Left renal pelvis (tissue), 4 donors: ENCODE measurements at places on chromosomes 16 and 17. TPM values are rescaled to one million over a fixed set of nuclear protein-coding genes. Genes with fewer than 3 reads are reported as not detected.

Gene CBLN1
- polyA plus RNA-seq: 0.37 TPM

Gene ASPHD1
- polyA plus RNA-seq: 0.92 TPM

Gene GCGR
- polyA plus RNA-seq: 18.6 TPM

Gene GRAP
- 4.6 TPM for polyA plus RNA-seq

Gene SLC5A2
- 24.3 TPM for polyA plus RNA-seq

Gene IL21R
- 0.14 TPM for polyA plus RNA-seq

Gene PDILT
- polyA plus RNA-seq: 0.10 TPM

Gene ARL2BP
- 101 TPM for polyA plus RNA-seq

Gene CES3
- polyA plus RNA-seq: 1.4 TPM

Gene CCL7
- polyA plus RNA-seq: not detected

Gene TP53TG3F
- not detected for polyA plus RNA-seq

Gene KRTAP1-1
- polyA plus RNA-seq: not detected

Gene SCARF1
- polyA plus RNA-seq: 9.5 TPM

GRCh38 chr17:79518585-79519523 lies 92.0 kb downstream of the RBFOX3 start:
- DNase-seq: no peak

DNA sequence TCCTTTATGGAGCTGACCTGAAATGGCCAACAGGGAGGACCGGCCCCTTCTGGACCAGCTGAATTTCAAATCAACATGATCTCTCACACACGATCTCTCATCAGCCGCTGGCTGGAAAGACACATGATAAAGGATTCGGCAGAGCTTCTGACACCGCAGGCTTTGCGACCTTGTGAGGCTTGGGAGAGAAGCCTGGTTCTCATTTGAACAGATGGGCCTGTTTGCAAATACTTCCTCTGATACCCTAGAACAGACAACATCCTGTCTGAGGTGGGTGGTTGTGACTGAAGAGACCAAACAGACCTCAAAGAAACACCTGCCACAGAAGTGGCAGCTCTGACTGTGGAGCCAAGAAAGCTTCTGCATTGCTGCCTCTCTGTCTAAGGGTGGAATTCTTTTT lies 77.9 kb upstream of the SDK2 start:
- DNase-seq: no peak

- no peak for DNase-seq
Measured at GRCh38 chr17:29874931-29875596, 55.0 kb downstream of the SSH2 start.

- DNase-seq: no peak
Measured at GRCh38 chr17:37179893-37180292, 195.9 kb upstream of the C17orf78 start.

GRCh38 chr16:714558-715476 lies at the start of gene METRN:
Gene METRN, plus strand, starts transcription at chr16:715118. Its CDS starts 172 bp downstream, at chr16:715290.
- no peak for DNase-seq

GRCh38 chr17:76578376-76578775 lies 7.3 kb downstream of the ST6GALNAC2 start:
- DNase-seq: no peak

DNA sequence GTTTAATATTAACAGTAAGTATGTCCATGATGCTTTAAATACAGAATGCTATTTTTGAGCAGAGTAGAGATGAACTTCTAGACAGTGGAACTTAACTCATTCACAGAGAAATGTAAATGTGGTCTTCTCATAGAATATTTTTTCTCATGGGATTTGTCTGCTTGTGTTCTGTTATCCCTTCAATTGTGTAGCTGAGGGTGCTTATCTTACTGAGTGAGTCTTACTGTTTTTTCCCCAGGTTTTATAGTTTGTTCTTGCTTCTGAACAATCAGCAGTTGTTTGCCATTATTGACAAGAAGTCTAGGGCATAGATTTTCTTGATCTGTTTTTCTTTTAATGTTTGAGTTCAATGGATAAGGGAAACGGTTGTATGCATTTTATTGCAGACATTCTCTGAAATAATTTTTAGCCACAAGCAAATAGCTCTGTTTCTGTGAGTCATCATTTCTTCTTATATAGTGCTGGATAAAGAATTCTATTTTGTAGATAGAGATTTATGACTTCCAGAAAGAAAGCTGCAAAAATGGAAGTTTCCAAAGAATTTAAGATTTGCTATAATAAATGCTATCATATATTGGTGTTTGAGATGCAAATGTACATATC lies 60.5 kb downstream of the NF1 start:
- no peak for DNase-seq

DNA sequence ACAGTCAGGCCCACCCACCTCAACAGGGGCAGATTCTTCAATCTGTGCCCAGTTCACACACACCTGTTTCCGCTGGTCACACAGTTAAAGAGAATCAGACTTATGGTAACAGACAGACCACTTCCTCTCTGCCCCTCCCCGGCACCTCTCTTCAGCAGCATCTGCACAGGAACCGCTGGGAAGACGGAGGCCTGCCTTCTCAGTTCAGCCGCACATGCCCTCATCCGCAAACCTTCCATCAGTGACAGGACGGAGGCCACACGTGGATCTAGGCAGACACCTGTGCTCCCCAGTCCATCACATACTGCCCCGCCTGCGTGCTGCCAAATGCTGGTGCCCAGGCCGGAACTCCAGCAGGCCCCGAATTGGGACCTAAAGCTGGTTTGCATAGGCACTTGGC lies 10.3 kb downstream of the PHB1 start:
- no peak for DNase-seq

- no peak for DNase-seq
Measured at GRCh38 chr16:26827386-26827785, 239.3 kb upstream of the C16orf82 start.

DNA sequence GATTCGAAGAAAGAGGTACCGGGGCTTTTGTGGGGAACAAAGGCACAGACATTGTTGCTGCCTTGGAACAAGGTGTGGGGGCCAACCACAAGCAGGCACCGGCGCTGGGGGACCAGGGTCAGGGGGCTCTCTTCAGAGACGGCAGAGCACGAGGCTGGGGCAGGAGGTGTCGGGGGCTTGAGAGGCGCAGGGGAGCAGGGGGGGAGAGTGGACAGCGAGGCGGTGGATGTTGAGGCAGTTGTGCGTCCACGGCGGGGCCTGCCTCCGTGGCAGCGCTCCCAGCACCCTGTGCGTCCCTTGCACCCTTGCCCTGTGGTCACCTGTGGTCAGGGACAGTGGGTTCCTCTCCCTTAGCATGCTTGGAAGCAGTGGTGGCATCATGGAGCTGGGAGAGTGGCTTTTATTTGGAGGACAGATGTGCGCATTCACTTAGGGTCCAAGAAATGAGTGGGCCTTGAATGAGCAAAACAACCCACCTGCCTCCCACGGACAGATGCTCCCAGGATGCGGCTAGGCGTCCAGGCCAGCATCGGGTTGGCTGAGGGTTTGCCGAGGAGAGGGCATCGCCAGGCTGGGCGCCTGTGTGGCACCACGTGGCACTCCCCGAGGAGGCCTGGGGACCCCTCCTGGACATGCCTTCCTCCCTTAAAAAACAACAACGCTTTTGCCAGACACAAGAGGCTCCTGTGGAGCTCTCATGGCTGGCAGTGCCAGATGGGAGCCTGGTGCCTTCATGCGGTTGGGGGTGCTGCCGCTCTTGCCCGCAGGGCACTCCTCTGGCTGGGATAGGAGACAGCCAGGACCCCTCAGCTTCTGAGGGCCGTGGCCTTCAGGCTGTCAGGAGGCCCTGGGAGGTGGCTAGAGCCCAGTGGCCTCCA lies 113.0 kb downstream of the BANP start:
- no peak for DNase-seq

DNA sequence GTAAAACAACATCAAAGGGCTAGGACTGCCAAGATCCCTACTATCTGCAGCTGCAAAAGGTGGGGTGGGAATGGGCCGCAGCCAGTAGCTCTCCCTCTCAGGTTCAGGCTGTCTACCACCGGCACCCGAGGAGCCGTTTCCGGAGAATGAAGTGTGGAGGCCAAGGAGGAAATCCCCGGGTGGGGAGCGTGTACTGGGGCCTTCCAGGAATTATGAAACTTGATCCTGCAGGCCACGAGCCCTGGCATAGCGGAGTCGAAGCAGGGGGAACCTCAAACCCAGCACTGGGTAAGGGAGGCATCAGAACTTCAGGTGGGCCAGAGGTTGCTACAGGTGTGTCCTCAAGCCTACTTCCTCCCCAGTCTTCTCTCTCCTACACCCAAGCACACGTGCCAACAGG lies 5.1 kb downstream of the INPP5K start:
- DNase-seq: no peak

- DNase-seq: no peak
Measured at GRCh38 chr17:60554377-60554788, 28.3 kb upstream of the APPBP2 start.

DNA sequence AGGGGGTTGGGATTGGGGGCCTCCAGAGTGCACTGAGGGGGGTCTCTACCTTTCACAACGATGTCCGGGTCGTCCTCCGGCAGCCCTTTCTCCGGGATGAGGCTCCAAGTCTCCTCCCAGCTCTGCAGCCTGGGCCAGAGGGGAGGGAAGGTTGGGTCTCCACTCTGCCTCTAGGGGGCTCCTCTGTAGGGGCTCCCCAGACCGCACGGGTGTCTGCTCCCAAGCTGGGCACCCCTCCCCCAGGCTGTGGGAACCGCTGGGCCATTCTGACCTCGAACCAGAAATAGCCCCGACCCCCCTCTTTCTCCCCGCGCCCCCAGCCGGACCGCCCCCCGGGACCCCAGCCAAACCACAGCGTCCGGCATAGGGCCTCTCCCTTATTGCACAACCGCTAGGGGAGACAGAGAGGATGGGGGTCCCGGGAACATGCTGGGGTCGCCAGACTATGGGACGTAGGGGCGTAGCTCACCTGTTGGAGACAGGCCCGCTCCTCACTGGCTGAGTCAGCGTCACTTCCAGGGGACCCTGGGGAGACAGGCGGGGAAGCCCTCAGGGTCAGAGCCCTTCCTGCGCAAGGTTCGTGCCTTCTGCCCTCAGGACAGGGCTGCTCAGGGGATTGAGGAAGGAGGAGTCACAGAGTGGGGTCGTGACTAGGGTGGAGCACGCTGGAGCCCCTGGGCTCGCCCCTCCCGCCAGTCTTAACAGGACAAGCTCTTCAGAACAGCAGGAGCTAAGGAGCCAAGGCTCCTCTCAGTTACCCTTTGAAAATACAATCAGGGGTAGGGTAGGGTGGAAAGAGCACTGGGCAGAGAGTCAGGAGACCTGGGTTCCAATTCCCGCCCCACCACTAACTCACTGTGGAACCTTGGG lies 2.7 kb downstream of the PLEKHH3 start:
- DNase-seq: no peak

DNA sequence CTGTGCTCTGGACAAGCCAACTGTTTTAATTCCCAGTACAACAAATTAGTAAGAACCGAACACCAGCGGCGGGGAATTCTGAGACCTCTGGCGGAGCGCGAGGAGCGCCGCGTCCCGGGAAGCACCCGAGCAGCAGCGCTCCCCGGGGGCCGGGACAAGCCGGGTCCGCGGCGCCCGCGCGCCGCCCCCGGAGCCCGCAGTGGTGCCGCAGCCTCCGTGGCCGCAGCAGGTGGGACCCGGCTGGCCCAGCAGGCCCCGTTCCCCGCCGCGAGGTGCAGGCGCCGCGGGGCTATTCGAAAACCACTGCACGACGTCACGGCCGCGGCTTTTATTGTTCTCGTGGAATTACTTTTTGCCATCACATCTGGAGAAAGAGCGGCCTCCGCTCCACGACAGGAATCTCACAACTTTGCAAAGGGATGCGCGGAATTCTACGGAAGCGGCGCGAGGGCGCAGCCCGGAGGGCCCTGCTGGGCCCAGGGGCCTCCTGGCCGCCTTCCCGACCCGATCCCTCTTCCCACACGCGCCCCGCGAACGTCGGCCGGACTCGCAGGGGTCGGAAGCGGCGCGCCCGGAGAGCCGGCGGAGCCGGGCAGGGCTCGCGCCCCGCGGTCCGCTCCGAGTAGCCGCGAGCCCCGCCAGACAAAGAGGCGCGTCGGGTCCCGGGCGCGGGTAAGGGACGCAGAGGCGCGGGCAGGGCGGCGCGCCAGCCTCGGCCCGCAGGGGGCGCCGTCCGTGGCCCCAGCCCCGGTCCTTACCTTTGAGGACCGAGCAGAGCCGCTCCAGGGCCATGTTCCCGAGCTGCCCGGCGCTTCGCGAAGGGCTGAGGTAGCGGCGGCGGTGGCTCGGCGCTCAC lies 696 bp downstream of the NETO2 start:
- peak; percentile 54 for DNase-seq

- no peak for DNase-seq
Measured at GRCh38 chr16:30876867-30877266, 17.0 kb downstream of the BCL7C start.

DNA sequence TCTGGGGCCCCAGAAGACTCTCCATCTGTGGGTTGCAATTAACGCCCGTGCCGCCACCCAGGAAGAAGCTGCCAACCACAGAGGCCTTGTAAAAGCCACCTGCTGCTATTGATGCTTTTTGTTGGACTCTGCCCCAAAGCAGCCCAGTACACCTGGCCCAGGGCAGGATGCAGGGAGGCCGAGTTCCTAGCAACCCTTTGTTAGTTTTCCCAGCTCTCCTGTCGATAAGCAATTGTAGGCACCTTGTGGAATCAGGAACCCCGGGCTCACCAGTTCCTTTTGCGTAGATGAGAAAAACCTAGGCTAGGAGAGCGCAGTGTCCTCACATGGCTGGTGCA lies 103.3 kb downstream of the ABCC6 start:
- DNase-seq: no peak

DNA sequence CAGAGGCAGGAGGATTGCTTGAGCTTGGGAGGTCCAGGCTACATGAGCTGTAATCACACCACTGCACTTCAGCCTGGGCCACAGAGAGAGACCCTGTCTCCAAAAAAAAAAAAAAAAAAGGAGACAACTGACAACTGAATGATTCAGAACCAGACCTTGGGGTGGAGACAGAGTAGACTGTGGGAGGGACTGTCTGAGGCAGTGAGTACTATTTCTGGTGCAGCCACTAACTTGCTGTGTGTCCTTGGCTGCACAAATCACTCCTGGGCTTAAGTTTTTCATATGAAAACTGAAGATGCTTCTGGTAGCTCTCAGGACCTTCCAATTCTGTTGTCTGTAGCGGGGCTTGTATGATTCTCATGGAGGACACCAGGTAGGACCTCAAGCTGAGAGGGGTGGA lies 5.8 kb downstream of the ASB16 start:
- DNase-seq: no peak

GRCh38 chr17:42305543-42306384 lies 17.5 kb downstream of the STAT5A start:
- no peak for DNase-seq

DNA sequence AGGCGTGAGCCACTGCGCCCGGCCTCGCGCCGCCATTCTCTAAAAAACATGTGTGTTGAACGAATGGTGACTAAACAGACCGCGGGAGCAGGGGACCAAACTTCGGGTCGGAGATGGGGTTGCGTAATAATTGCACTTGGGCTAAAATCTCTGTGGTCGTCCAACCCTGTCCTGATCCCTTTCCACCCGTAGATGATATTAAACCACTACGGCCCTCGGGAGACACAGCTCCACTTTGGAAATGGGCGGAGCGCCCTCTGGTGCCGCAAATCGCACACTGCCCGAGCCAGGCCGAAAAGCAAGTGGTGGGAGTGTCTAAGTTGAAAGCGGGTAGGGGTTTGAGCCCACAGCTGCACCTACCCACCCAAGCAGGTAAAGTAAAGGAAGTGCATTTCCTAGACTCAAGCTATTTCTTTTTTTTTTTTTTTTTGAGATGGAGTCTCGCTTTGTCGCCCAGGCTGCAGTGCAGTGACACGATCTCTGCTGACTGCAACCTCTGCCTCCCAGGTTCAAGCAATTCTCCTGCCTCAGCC lies 17.0 kb downstream of the CAVIN1 start:
- no peak for DNase-seq

- DNase-seq: no peak
Measured at GRCh38 chr17:50153650-50154575, 3.4 kb upstream of the PPP1R9B start.

- DNase-seq: no peak
Measured at GRCh38 chr17:68710035-68710780, 109.0 kb upstream of the FAM20A start.

- DNase-seq: no peak
Measured at GRCh38 chr17:5226940-5227878, 7.5 kb downstream of the SCIMP start.
